ENCODE measurements at places on chromosomes 11 and 22.

DNA sequence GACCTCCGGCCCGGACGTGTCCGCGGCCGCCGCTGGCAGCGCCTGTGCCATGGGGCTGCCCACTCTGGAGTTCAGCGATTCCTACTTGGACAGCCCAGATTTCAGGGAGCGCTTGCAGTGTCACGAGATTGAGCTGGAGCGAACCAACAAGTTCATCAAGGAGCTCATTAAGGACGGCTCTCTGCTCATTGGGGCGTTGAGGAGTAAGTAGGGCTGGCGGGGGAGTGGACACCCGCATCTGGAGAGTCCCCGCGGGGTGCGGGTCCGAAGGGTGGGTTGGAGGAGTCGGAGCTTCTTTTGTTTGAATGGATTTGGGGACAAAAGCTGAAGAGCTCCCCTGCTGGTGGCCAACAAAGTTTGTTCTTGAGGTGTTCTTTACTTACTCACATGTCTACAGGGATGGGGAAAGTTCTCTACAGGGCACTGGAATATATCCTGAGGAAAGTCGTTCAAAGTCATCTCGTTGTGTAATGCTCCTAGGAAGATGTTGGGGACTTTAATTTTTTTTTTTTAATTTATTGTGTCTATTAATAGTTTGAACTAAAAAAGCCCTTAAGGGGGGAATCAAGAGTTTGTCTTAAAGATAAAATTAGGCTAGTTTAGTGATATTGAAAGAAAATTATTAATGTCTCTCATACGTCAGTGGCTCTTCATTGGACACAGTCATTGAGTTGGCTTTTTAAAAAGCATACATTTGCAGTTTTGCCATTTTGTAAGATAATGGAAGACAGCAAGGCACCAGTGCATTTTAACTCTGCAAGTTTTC lies 725 bp downstream of the ARHGAP42 start:
- peak; percentile 31 for DNase-seq

DNA sequence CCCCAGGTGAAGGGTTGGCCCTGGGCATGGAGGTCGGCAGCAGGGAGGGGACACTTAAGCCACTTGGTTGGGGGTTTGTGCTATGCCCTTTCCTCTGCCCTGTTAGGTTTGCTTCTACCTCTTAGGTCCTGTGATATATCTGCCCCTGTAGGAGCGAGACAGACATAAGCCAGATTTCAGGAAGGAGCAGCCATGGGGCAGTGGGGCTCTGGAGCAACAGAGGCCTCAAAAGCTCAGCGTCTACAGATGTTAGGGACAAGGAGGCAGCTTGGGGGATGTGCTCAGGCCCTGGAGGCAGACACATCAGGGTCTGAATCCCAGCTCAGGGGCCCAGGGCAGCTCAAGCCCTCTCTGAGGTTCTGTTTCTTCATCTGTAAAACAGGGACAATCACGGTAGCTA lies 27.2 kb upstream of the KCNQ1OT1 start:
- DNase-seq: no peak

DNA sequence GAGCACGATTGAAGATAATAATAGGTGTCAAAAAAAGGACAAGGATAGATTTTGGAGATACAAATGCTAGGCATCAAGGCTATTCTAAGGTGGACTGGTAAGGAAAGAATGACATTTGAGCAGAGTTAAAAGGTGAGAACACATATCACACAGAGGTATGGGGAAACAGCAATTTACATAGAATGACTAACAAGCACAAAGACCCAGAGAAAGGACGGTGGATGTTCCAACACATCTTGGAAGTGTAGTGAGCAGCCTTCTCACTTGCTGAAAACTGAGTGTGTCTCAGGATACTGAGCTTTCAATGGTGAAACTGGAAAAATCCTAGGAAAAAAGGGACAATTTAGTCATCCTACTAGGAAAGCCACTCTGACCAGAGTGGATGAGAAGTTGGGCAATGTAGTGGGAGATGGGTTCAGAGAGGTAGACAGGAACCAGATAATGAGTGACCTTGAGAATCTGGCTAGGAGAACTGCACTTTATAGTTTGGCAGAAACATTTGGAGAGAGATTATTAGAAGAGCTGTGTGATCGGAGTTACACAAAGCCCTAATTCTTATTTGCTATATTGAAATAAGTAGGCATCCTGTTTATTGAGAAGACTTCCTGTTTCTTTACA lies 706.0 kb downstream of the KCNA4 start:
- no peak for DNase-seq

DNA sequence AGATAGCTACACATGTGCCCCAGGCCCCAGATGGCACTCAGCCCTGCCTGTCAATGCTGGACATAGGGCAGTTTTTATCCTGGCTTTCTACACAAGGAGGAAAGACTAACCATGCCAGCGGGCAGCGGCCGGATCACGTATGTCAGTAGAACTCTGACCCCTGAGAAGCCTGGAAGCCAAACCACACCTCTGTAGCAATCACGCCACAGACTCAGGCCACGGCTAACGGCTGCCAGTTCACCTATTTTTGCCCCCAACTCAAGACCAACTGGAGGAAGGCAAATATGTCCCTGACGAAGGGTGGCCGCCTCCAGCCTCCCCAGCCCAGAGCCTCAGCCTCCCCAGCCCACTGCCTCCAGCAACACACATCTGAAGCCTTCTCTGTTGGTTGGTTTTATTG lies 7.2 kb upstream of the CD81 start:
- no peak for DNase-seq

DNA sequence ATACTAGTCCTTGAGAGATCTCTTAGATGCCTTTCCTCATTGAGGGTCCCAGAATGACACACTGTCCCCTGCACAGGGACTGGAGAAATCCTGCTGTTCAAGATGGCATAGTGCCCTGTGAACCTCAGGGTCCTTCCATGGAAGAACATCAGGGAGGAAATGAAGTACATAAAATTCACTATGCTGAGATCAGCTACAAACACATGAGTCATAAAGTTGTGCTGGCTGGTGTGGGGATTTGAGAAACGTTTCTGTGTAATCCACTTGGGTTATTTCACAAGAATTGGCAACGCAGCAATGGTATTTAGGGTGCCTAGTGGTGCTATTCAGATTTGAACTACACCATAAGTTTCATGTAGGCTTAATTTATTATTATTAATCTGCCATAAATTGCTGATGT lies 174.4 kb downstream of the MAML2 start:
- no peak for DNase-seq

DNA sequence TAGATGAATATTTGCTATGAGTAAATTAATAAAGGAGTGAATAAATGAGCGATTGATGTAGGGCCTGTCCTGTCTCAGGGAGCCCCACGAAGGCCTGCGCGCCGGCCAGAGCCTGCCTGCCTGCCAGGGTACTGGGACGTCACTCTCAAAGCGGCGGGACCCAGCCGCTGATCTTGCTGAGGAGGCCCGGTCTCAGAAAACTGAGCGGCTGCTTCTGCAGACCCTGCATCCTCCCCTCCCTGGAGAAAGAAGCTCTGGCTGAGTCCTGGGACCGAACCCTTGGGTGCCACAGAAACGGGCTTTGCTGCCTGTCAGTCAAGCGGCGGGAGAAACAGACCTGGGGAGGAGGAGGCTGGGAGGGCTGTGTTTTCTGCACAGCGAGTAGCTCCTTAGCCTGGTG lies 91.6 kb upstream of the B3GAT1 start:
- no peak for DNase-seq

GRCh38 chr22:49302150-49302460 lies 525.6 kb downstream of the BRD1 start:
- DNase-seq: no peak

DNA sequence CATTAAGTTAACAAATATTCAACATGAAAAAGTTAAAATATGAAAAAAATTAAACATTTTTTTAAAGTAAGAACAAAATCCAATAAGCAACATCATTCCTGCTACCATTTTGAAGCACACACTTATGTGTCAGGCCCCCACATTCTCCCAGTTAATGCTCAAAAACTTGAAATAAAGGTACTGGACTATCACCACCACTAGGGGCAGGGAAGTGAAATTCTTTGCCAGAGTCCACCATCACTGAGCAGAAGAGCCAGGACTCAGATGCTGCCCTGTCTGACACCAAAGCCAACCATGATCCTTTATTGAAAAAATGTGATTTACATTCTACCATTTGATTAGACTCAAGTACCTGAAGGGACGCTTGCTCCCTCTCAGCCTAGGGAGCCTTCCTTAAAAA lies 39.1 kb downstream of the PITPNB start:
- no peak for DNase-seq

DNA sequence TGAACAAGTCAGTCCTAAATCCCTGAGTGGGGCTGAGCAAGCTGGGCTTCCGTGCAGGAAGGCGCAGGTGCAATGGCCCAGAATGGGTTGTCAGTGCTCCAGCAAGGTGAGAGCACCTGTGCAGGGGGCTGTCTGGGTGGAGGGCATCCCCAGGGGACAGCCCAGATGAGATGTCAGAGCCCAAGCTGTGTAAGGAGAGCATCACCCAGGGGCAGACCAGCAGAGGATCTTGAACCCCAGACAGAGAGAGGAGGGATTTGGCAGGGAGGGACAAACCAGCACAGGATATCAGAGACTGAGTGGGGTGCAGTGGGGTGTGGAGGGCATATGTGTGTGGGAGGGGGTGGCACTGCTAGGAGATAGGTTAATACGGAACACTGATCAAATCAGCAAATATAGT lies 114.9 kb upstream of the TMEM45B start:
- no peak for DNase-seq

DNA sequence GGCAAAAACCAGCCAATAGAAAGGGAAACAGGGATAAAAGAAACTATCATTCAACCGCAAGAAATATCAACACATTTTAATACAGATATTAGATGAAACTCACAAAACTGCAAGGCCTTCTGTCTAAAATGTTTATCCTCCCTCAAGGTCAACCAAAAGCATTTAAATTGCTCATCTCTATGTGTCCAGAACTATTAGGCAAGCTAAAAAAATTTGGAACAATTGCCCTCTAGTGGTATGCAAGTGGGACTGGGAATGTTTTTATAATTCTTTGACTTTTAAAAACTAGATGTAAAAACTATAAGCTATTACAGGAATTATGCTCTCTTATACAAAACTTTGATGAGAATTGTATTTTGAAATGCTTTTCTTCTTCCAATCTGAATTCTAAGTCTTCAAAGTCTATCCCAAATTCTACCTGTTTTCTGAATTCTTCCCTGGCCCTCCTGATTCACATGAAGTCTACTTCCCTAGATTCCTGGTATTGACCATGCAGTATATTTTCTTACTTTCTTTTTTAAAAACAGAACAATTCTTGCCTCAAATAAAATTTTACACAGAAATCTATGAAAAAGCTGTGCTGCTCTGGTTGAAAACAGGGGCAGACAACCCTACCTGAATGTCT lies 4.9 kb downstream of the CWC15 start:
- DNase-seq: no peak

GRCh38 chr22:22943521-22944267 lies 56.1 kb downstream of the IGLL5 start:
- DNase-seq: no peak

DNA sequence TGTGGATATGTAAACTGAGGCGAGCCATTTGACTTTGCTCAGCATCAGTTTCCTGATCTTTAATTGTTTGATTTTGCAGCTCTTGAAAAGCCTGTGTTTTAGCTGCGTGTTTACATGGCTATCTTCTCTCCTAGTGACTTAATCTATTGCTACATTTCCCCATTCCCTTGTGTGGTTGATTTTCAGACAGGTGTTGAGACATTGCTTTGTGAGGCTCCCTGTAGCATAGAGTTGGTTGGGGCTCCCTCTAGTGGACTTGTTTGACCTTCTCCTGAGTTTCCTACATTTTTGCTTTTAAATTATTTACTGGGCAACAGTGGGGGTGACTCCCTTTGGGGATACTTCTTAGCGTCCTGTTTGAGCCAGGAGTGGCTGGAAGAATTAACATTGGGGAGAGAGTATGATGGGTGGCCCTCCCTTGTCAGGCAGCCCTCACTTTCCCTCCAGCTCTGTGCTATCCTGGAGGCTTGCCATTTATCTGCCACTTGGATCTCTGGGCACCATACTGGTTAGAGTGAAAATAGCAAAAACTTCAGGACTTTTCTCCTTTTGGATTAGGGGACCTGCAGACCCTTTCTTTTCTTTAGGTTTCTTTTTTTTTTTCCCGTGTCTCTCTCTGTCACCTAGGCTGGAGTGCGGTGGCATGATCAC lies 9.2 kb upstream of the CBL start:
- DNase-seq: peak; percentile 71

DNA sequence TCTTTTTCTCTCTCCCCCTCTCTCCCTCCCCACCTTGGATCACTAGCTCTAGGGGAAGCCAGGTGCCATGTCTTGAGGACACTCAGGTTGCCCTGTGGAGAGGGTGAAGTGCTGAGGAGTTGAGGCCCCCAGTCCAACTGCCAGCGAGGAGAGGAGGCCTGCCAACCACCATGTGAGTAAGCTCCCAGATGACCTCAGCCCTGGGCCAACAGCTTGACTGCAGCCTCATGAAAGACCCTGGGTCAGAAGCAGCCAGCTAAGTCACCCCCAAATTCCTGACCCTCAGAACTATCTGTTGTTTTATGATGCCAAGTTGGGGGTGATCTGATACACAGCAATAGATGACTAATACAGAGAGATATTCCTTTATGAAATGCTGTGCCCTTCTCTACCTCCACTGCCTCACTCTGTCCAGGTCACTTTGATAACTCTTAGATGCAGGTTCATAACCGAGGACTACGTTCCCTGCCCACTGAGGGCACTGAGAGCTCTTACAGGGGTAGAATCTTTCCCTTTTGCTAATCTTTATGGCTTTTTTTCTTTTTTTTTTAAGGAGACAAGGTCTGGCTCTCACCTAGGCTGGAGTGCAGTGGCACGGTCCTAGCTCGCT lies 8.0 kb downstream of the ARFGAP3 start:
- no peak for DNase-seq

DNA sequence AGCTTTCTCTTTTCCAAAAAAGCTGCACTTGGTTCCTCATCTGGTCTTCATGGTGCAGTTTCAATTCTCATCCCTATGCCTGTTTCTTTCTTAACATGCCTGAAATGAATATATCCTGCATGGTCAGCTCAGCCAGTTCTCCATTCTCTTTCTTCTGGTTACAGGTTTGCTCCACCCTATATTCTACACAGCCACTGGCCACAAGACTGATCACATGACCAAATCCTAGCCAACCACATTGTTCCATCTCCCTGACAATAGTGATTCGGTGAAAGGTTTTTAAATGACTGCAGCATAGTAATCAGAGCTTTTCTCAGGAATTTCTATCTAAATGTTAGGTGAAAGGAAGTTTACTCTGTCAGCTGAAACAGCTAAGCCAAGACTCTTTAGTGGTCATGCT lies 891.4 kb downstream of the METTL15 start:
- DNase-seq: no peak

DNA sequence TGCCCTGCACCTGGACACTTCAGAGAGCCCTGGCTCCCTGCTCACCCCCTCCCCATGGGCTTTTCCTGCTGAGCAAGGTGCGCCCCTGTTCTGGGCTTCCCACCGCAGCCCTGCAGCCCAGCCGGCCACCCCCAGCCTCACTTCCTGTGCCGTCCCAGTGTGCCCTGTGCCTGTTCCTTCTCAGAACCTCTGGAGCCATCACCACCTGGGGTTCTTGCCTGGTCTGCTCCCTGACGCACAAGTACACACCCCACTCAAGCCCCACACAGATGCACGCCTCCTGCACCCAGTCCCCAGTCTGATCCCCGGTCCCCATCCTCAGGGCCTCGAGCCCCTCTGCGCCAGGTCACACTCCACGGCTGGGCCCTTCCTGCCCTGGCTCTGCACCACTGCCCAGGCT lies 23.9 kb upstream of the DGCR8 start:
- no peak for DNase-seq

GRCh38 chr11:3735827-3736226 lies 61.5 kb downstream of the NUP98 start:
- DNase-seq: no peak

Data from stimulated activated naive CD8-positive, alpha-beta T cell treated with anti-CD3 and anti-CD28 coated beads, Interleukin-15, amount 100 ng/mL, for 72 hours (primary cell).